ENCODE measurements at places on chromosomes 12 and 14.

DNA sequence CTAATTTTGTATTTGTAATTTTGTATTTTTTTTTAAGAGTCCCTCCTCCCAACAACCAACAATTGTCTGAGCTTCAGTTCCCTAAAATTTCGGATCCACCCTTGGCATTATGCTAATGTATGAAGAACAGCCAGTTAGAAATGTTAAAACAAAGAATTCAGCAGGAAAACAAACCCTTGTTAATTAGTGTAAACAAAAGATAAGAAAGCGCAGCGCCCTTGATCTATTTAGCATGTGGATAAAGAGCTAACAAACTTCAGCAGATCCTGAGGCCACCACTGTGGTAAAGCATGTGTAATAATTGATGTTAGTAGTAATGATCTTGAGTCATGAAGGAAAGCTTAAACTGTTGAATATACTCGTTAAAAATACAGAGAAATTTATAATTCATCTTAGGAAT, 199.8 kb downstream of the TMX1 start:
- ATAC-seq, result no peak
- H3K4me1 ChIP-seq, result no peaks in the 10 kb centered on the region
- no peaks in the 10 kb centered on the region for H3K36me3 ChIP-seq
- H3K27ac ChIP-seq, result no peak overlapping the region
- H3K4me3 ChIP-seq, result no peak overlapping the region

- H3K4me1 ChIP-seq, result no peaks in the 10 kb centered on the region
- H3K36me3 ChIP-seq, result no peaks in the 10 kb centered on the region
- H3K4me3 ChIP-seq, result no peak overlapping the region
- no peak overlapping the region for H3K27ac ChIP-seq
Observed at GRCh38 chr12:7833831-7834230, 38.9 kb downstream of the SLC2A14 start.

DNA sequence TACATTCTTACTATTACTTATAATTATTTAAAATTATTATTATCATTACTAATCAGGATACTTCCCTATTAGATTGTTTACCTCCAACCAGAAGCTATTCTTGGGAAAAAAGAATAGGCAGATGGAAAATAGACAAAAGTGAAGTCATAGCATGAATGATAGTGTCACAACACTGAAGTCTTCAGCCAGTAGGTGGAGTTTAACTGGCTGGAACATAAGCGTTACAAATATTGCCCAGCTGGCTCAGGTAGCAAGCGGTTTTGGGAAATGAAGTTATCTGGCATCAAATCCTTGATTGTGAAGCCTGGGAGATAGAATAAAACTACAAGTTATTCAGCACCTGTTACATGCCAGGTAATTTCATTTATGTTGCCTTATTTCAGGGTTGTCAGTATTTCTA, 762.9 kb downstream of the C12orf50 start:
- H3K27ac ChIP-seq, result no peak overlapping the region
- no peak overlapping the region for H3K4me3 ChIP-seq
- H3K27me3 ChIP-seq, result no peaks in the 10 kb centered on the region

GRCh38 chr14:67566908-67567307, 33.2 kb downstream of the PIGH start:
- H3K27ac ChIP-seq, result no peak overlapping the region
- H3K4me1 ChIP-seq, result no peaks in the 10 kb centered on the region
- no peak overlapping the region for H3K4me3 ChIP-seq
- H3K27me3 ChIP-seq, result no peaks in the 10 kb centered on the region
- no peaks in the 10 kb centered on the region for H3K36me3 ChIP-seq

DNA sequence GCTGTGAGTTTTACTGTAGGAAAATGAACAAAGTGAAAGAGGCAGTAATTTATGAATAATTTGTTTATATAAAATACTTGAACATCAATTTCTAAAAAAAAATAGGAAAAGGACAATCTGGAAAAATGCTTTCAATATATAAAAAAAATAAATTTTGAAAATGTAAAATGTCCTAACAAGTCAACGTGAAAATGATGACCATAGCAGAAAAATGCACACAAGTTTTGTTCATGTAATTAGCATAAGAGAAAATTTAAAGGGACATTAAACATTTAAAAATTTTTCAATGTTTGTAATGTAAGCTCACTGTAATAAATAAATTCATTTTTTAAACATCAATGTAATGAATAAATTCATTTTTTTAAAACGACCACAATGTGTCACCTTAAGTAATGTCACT, 214.8 kb upstream of the ATXN7L3B start:
- ATAC-seq, result no peak
- no peaks in the 10 kb centered on the region for H3K27me3 ChIP-seq
- H3K4me3 ChIP-seq, result no peak overlapping the region
- H3K4me1 ChIP-seq, result no peaks in the 10 kb centered on the region
- no peak overlapping the region for H3K27ac ChIP-seq
- H3K36me3 ChIP-seq, result no peaks in the 10 kb centered on the region

DNA sequence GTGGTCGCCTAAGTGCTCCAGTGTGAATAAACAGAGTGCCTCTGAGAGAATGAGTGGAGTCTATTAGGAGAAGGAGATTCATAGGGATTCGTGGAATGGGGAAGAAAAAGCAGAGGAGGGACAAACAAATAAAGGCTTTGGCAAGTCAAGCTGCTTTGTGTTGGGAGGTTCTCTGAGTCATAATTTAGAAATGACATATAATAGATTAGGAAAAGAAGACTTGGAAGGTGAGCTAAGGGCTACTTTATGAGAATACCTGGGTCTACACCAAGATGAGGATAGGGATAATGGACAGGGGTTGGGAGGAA, 6.4 kb upstream of the NTN4 start:
- no peak overlapping the region for H3K4me3 ChIP-seq
- no peaks in the 10 kb centered on the region for H3K36me3 ChIP-seq
- peak; percentile 2 for ATAC-seq
- peaks cover 2% of the 10 kb centered on the region for H3K27me3 ChIP-seq

DNA sequence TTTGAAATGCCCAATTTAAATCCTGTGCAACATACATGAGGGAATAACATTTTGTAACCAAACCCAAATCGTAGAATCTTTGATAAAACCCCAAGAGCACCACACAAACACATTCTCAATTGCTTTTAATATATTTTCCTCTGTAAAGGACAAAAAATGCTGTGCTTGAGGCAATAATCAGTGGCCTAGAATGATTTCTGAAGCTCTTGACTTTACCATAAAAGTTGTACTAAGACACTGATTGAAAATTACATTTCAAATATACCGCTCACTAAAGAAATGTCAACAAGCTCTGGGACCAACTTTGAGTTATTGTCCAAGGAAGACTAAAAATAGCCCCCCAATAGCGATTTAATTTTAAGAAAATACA, 1.5 kb downstream of the EML5 start:
- peaks cover 4% of the 10 kb centered on the region for H3K4me1 ChIP-seq
- ATAC-seq, result no peak
- no peaks in the 10 kb centered on the region for H3K27me3 ChIP-seq
- H3K36me3 ChIP-seq, result no peaks in the 10 kb centered on the region

GRCh38 chr12:105409801-105410471, 79.4 kb downstream of the C12orf75 start:
- peak overlapping the region; percentile 34 for H3K27ac ChIP-seq
- H3K4me3 ChIP-seq, result peak overlapping the region; percentile 57
- no peak for ATAC-seq
- H3K27me3 ChIP-seq, result no peaks in the 10 kb centered on the region
- peaks cover 6% of the 10 kb centered on the region for H3K4me1 ChIP-seq

DNA sequence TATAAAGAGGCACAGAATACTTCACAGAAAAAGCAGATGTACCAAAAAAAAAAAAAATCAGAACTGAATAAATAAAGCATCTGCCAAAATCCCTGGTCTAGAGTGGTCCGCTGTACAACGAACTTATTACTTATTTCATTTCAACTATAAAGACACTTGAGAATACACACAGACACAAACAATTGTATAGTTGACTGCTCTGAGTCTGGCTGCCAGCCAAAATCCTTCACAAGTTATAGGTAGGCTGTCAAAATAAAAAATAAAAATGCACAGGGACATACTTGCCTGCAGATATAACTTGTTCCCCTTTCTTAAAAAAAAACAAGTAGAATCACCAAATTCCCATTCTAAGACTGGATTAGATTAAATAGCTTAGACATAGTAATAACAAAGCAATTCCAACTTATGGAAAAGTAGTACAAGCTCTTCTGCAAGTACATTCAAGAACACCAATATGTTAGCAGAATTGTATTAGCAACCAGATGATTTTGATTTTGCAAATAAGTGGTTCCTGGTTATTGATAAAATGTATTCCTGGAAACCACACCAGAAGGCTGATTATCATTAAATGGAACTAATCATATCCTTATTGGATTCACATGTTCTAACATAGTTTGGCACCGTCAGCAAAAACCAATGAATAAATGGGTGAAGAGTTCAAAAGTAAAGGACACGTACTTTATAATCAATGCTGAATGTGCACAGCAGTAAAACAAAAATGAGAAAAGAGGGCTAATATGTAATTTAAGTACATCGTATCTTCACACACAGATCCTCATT, 248.5 kb downstream of the NELL2 start:
- H3K27ac ChIP-seq, result no peak overlapping the region
- no peaks in the 10 kb centered on the region for H3K4me1 ChIP-seq
- no peak for ATAC-seq
- no peaks in the 10 kb centered on the region for H3K27me3 ChIP-seq

GRCh38 chr12:78534311-78534710, 330.3 kb upstream of the SYT1 start:
- no peak overlapping the region for H3K27ac ChIP-seq
- H3K4me3 ChIP-seq, result no peak overlapping the region
- no peaks in the 10 kb centered on the region for H3K27me3 ChIP-seq
- no peaks in the 10 kb centered on the region for H3K36me3 ChIP-seq

All from activated T-helper 17 cell treated with anti-CD3 and anti-CD28 coated beads, Interleukin-2, amount 50 U/mL, for 72 hours (primary cell).